Heart right ventricle (tissue), 16 donors: ENCODE measurements at places on chromosomes 3 and 15. TPM values are rescaled to one million over a fixed set of nuclear protein-coding genes. Genes with fewer than 3 reads are reported as not detected.

The CD80 gene
- 0.01 TPM for polyA plus RNA-seq

GRCh38 chr15:67098768-67099282 lies 33.4 kb downstream of the SMAD3 start:
- peak overlapping the region; percentile 26 for H3K27ac ChIP-seq
- H3K27me3 ChIP-seq: no peaks in the 10 kb centered on the region
- H3K4me3 ChIP-seq: peak overlapping the region; percentile 19

- DNase-seq: no peak
- H3K4me1 ChIP-seq: peaks cover 13% of the 10 kb centered on the region
- no peaks in the 10 kb centered on the region for H3K36me3 ChIP-seq
- H3K27ac ChIP-seq: no peak overlapping the region
Measured at GRCh38 chr3:43895573-43895972, 204.8 kb downstream of the ABHD5 start.

DNA sequence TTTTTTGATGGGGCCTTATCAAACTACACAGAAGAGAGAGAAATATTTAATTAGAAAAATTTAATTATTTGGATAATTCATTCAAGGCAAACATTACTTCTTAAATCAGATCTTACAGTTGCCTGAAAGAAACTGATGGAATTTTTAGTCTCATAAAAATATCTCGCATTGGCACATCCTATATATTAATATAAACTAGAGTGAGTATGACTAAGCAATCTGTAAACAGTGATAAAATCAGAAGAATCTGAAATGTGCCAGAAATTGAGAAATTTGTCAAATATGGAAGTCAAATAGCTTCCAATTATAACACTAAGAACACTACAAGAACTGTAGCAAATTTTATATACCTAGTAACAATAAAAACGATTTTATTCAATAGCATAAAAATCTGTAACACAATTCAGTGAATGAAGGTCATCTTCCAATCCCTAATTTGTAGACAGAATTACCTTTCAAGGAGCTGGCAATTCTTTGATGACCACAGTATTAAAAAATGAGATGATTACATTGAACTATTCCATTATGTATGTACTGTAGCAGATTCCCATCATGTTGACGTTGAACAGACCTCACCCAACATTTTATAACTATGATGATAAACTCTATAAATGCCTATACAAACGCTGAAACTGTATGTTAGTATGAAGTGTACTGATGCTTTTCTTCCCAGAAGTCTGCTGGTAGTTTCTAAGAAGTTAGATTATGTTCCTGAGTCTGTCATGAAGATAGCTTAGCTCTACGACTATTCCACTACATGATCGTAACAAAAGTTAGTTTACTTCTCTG lies 63.0 kb downstream of the ALDH1A2 start:
- H3K4me3 ChIP-seq: no peak overlapping the region
- H3K4me1 ChIP-seq: no peaks in the 10 kb centered on the region
- DNase-seq: no peak

DNA sequence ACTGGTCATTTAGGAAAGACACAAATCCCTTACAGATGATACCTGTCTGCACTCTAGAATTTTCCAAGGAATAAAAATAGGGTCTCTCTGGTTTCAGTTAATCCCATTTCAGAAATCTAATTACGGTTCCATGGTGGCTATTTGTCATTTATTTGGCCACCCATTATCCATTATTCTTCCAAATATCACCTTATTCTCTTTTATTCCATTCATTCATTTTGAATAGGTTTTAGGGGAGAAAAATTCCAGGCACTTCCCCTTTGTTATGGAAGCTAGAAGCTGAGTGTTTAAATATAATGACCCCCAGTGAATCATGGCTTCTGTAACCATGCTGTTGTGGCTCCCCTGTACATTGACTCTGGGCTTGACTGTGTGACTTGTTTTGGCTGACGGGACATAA lies 420.8 kb upstream of the DPH6 start:
- H3K36me3 ChIP-seq: no peaks in the 10 kb centered on the region
- H3K4me1 ChIP-seq: no peaks in the 10 kb centered on the region
- H3K27me3 ChIP-seq: no peaks in the 10 kb centered on the region

DNA sequence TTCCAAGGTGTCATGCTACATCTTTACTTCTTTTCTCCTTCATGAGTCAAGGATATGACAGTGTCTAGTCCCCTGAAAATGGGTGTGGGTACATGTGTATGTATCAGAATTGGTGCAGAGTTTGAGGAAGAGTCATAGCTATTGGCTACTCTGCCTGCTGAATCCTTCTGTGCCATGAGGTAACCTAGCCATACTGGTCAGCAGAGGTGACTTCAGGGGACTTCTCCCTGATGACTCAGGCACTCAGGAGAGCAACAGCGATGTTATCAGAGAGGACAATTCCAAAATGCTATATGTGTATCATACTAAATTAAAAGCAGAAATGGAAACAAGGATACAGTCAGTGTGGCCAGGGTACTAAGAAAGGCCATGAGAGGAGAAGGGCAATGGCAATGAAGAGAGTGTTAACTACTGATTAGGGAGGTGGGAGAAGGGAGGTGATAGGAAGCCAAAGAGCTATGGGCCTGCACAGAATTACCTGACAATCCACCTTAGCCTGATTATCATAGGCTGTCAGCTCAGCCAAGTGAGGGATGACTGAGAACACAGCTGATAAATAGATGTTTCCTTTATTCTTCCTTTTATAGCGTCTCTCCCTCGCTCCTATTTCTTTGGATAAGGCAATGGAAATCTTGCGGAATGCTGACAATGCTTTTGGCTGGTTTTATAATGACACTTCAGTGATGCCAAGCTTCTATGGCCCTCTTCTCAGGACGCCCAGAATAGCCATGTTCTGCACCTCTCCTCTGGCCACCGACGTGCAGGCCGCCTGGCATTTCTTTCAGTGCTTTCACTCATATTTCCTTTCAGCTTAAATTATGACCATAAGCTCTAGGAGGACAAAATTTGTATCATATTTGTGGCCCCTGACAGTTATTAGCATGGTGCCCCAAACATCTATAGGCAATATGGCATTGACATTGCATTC lies 90.6 kb downstream of the FGF12 start:
- no peaks in the 10 kb centered on the region for H3K4me1 ChIP-seq
- peak; percentile 38 for DNase-seq
- H3K36me3 ChIP-seq: no peaks in the 10 kb centered on the region
- no peaks in the 10 kb centered on the region for H3K27me3 ChIP-seq
